ENCODE measurements at places on chromosomes 7 and 10.

- no peak for DNase-seq
Observed at GRCh38 chr10:46287846-46288477, 1.2 kb downstream of the ANTXRL start.

DNA sequence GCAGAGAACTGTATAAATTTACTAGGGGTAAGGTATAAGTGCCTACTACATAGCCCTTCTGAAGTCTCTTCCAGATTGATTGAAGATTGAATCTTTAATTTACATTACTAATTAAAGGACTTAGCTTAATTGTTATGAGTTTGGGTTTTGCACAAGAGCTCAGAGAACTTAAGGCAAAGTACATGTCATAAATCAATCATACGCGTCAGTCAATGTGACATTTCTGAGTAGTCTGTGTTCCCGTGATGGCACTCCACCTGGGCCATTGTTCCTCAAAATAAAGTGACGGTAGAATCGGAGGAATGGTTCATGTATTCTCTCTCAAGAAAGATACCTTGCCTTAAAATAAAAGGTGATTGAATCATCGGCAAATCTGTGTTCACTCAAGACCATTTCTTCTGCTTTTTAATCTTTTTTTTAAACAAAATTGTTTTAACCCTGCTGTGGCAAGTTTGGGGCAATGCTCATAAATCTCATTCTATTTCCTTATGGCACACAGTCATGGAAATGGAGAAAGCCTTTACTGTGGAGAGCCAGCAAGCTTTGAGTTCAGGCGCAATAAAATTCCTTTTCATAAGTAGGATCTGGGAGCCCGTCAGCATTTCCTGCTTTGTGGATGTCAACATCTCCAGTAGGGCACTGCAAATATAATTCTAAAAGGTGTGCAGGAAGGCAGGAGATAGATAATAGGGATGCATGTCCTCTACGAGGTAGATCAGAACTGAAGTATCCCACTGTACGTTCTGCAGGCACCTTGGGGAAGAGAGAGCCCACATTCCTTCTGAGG is 427.4 kb downstream of the GATA3 start:
- DNase-seq: no peak

DNA sequence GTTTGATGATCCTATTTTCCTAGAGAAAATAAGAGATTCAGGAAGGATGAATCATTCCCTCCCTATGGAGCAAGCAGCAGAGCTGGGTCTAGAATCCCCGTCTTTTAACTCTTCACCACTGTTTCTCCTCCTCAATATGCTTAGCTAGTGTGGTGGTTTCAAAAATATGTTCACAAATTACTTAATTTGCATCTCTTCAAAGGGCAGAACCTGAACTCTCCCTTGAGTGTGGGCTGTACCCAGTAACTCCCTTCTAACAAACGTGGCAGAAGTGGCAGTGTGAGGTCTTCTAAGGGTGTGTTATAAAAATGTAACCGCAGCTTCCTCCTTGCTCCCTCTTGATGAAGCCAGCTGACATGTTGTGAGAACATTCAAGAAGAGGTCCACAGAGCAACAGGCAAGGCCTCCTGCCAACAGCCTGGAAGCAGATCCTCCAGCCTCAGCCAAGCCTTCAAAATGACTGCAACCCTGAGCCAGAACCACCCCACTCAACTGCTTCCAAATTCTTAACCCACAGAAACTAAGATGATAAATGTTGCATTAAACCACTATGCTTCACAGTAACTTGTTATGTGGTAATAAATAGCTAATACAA is 36.6 kb downstream of the SRPK2 start:
- no peak for DNase-seq

GRCh38 chr7:85974176-85974575 is 669.5 kb upstream of the GRM3 start:
- no peak for DNase-seq

DNA sequence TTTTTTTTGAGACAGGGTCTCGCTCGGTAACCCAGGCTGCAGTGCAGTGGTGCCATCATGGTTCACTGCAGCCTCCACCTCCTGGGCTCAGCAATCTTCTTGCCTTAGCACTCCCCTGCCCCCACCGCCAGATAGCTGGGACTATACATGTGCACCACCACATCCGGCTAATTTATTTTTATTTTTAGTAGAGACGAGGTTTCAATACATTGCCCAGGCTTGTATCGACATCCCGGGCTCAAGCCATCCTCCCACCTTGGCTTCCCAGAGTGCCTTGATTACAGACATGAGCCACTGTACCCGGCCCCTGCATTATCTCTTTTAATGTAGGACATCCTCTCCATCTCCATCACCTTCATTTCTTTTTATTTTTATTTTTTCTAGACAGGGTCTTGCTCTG is 213.3 kb downstream of the CUX1 start:
- DNase-seq: no peak

GRCh38 chr7:131553931-131554330 is 2.5 kb downstream of the PODXL start:
- no peak for DNase-seq

DNA sequence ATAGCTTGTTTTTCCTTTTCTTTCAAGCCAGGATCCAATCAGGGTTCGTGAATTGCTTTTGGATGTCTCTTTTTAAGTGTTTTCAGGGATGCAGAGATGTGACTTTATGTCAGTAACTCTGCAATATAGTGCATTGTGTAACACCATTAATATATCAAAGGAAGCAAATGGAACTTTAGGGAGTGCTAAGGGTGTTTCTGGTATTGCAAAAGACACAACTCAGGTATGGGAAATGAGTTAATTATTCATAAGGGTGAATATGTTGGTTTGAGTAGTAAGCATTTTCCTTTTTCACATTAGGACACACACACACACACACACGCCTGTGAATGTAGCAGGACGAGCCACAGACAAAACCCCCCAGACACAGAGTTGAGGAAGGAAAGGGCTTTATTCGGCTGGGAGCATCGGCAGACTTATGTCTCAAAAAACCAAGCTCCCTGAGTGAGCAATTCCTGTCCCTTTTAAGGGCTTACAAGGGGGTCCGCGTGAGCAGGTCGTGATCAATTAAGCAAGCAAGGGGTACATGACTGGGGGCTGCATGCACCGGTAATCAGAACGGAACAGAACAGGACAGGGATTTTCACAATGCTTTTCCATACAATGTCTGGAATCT is 31.8 kb upstream of the GSDME start:
- no peak for DNase-seq

GRCh38 chr7:43439631-43440401 is 143.1 kb upstream of the STK17A start:
- DNase-seq: peak; percentile 95

DNA sequence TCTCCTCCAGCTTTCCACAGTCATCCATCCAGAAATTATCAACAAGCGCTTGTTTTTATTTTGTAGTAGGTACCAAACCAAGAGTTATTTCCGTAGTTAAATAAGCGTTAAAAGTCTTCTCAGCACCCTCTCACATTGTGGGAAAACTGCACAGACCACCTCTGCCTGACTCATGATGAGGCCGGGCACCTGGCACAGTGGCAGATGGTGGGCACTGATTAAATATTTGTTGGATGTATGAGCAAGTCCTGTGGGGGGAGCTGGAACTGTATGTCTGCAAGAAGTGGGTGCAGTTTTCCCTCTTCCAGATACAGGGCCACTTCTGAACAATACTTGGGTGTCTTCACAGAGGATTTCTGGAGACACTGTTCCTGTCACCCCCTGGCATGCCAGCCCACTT is 5.3 kb upstream of the REPIN1 start:
- no peak for DNase-seq

- DNase-seq: no peak
Observed at GRCh38 chr7:2478800-2479199, 2.6 kb upstream of the GRIFIN start.

- no peak for DNase-seq
Observed at GRCh38 chr10:91104193-91105041, 116.0 kb upstream of the PCGF5 start.

GRCh38 chr7:34991938-34992840 is 45.1 kb downstream of the DPY19L1 start:
- DNase-seq: no peak

GRCh38 chr7:77328669-77329068 is 87.5 kb downstream of the GSAP start:
- DNase-seq: no peak

GRCh38 chr10:113704637-113705343 is 25.1 kb downstream of the CASP7 start:
- peak; percentile 24 for DNase-seq

DNA sequence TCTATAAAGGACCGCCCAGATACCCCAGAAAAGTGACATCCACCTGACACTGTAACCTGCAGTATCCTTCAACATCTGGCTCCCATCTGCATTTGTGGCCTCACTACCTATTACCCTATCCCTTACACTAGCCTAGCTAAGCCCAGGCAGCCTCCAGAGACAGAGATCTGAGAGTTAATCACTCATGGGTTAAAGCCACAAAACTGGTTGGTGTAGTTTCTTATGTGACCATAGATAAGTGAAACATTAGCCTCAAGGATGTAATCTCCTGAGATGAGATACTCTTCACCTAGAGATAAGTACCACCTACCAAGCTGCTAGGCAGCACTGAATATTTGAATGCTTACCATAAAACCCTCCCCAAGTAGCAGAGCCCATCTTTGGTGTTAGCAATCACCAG is 35.4 kb downstream of the CTTNBP2 start:
- no peak for DNase-seq

- DNase-seq: no peak
Observed at GRCh38 chr10:93515071-93516005, 18.9 kb downstream of the CEP55 start.

DNA sequence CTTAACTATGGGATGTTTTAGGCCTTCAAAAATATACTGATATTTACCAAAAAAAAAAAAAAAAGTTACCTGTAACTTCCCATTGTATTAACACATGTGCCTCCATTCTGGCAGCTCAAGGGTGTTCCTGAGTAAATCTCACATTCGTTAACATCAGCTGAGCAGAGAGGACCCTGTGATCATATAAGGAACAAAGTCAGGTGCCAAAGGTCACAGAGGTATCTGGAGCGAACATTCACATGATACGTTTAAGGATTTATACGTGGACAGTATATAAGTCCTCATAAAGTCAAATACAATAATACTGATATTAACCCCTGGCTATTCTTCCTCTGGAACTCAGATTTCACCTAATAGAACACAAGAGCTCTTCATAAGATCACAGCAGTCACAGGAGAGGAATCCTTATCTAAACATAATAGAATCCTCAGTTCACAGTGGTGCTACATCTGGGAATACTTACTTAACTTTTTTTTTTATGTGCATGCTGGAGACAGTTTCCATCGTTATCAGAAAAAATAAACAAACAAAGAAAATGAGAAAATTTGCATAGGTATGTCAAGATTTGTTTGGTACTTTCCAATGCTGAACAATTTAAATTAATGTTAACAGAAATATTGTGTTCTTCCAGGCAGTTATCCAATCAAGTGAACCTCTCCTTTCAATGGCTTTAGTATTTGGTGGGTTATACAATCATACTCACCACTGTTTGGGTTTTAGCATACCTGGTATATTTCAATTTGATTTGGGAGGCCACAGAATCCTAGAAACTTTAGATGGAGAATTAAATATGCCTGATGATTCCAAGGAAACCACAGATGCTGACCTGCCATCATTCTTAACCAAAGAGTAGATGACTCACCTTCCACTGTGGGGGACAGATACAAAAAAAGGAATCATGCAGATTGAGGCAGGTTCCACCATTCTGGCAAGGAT is 6.6 kb downstream of the CUBN start:
- DNase-seq: no peak

DNA sequence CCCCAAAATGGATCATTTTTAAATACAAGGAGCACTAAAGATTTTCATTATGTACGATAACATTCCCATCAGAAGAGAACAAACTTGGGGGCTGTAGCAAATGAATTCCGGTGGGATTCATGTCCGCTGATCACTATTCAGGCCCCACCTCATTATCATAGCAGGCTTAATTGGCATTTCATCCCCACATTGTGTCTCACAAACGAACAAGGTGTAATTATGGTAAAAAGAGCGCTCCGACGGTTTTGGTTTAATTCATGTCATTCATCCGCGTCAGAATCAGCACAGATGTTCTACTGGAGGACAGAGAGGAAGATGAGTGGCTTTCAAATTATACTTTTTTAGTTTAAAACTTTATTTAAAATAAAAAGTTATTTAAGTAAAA is 124.7 kb downstream of the MAD1L1 start:
- no peak for DNase-seq

- no peak for DNase-seq
Observed at GRCh38 chr10:29924436-29924835, 134.9 kb downstream of the JCAD start.

GRCh38 chr10:85901599-85901998 is 465.0 kb downstream of the GRID1 start:
- DNase-seq: no peak

DNA sequence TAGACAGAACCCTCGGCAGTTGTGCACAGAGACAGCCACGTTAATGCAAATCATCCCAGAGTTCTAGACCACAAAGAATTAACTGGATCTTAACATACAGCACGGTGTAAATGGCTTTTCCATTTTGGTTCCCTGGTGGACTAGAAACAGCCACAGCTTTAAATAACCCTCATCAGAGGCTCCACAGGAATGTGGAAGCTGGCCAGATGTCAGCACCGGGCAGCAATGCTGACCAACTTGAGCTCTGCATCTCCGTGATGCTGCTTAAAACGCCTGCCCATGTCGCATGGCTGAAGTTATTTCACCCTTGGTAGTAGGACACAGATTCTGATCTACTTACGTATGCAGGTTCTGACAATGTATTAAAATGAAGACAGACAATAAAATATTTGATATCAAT is 24.5 kb downstream of the RSU1 start:
- DNase-seq: no peak

DNA sequence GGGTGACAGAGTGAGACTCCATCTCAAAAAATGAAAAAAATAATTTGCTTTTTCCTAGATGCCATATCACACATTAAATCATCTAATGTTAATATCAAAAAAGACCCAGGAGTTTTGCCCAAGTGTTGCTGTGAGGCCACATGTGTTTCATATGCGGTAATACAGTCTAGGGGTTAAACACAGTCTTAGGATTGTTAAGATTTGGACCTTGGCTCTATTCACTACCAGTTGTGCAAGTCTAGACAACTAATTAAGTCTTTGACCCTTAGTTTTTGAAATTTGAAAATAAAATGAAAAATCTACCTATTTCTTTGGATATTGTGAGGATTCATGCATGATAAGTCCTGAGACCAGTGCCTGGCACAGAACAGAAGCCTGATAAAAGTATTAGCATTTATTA is 14.9 kb upstream of the MALRD1 start:
- DNase-seq: no peak

GRCh38 chr7:12054830-12055229 is 156.3 kb upstream of the TMEM106B start:
- DNase-seq: no peak

GRCh38 chr10:74118804-74119203 is 31.8 kb downstream of the AP3M1 start:
- DNase-seq: no peak

- DNase-seq: no peak
Observed at GRCh38 chr10:70475661-70476060, 2.9 kb upstream of the PALD1 start.

- DNase-seq: no peak
Observed at GRCh38 chr7:41629711-41630111, 73.2 kb downstream of the INHBA start.

- DNase-seq: peak; percentile 28
Observed at GRCh38 chr10:13993169-13993568, 337.6 kb downstream of the FRMD4A start.

Data from HuH-7 (cell line).